ENCODE measurements at places on chromosomes 5 and 9.

DNA sequence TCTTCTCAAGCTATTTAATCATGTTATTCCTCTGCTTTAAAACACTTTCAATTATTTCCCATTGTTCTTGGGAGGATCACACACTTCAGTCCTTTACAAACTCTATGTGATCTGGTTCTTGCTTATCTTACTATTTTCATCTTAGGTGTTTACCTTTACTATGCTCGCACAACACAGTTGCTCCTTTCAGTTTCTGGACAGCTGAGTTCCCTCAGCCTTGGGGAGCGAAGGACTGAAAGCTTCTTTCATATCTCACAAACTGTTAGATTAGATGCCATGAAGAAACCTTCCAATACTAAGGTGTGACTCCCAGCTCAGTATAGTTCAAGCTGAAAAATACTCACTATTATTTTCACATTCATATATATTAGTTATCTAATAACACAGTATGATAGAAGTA lies 117.9 kb downstream of the CDC42SE2 start:
- DNase-seq = no peak

- no peak for DNase-seq
Measured at GRCh38 chr5:153168241-153168640, 322.2 kb upstream of the GRIA1 start.

GRCh38 chr9:123268199-123268464 lies 254 bp downstream of the STRBP start:
- peak; percentile 34 for DNase-seq

GRCh38 chr9:75918154-75918553 lies 27.7 kb downstream of the PCSK5 start:
- no peak for DNase-seq

DNA sequence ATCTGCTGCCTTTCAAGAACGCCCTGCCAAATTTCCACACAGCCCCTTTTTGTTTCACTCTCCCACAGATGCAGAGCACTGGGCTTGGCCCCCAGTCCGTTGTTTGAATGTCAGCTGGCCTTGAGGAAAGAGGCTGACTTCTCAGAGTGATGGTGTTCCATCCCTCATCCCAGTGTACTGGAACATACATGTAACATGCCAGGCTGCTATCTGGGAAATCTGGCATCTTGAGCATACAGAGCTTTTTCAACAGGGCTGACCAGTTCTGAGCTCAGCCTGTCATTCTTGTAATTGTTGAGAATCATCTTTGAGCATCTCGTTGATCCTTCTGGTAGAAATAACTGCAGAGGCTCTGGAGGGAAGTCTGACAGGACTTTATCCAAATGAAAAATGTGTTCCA lies 2.8 kb downstream of the GALNT10 start:
- no peak for DNase-seq

- no peak for DNase-seq
Measured at GRCh38 chr5:168031614-168032013, 259.8 kb upstream of the WWC1 start.

DNA sequence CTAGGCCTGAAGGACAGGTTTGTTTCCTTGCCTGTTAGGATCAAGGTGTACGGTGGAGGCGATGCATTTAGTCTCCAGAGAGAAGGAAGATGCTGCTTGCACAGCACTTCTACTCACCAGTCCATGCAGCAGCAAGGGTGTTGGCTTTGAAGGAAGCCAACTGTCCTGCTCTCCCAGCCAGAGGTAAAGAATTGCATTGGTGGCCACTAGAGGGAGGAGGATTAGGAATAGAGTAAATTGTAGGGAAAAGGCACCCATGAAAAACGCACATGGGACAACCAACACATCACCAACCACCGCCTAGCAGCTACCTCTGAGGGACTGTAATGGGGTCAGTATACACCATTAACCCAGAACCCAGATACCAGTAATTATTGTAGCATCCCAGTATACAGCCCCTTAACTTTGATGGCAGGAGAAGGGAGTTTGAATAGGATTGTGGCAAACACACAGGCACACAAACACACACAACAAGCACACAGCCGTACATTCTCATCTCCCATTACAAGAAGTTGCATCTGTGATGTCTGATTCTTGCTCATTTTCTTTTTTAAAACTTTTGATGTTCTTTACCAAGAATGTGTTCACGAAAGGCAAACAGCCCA lies 267.7 kb downstream of the ADAMTS6 start:
- DNase-seq = no peak

GRCh38 chr9:37156781-37157356 lies 36.5 kb downstream of the ZCCHC7 start:
- peak; percentile 9 for DNase-seq

DNA sequence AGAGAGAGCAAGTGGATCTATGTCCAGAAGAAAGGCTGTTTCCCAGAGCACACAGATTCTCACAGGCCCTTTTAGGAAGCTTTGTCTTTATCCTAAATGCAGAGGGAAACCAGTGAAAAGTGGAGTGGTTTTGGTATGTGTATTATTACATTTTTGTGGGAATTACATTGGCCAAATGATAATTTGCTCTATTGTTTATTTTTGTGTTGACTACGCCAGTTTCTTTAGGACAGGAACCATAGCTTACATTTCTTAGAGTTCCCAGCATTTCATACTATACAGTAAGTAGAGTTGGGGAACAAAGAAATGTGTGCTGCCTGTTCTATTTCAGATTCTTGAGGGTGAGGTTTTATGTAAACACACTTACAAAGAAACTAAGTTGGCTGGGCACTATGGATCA lies 29.4 kb upstream of the SPATA31D4 start:
- DNase-seq = no peak

GRCh38 chr5:14284392-14285148 lies 141.4 kb downstream of the TRIO start:
- no peak for DNase-seq

- no peak for DNase-seq
Measured at GRCh38 chr5:157941616-157942015, 82.7 kb upstream of the CLINT1 start.

- no peak for DNase-seq
Measured at GRCh38 chr9:27413511-27414219, 110.4 kb upstream of the IFNK start.

- no peak for DNase-seq
Measured at GRCh38 chr5:151378616-151379015, 31.3 kb upstream of the SLC36A2 start.

DNA sequence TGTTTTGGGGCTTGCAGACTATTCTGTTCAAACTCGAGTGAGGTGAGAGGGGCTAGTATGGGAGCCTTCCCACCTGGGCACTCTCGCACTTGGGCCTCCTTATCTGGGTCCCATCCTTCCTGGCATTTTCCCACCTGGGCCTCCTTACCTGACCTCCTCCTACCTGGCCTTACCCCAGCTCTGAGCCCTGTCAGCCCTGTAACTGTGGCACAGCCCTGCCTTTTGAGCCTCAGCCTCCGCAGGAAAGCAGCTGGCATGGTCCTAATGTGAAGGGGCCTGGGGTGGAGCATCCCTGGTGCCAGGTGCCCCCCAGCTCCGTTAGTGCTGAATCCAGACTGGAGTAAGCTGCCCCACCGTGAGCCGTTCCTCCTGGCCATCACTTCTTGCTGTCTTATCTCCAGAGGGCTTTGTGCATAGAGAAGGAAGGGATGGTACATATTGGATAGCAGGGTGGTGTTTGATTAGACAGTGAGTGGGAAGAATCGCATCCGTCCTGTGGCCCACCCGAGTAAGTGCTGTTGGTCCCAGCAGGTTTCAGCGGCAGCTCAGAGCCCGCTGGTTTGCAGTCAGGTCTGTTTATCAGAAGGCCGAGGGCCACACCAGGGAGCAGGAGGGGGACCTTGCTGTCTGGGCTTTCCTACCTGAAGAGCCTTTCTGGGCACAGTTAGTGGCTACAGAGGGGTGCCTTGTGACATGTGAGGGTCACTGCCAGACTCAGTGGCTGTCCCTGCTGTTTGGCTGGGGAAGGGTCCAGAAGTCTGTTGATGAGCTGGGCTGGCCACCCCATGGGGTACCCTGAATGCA lies 76.5 kb downstream of the WNK2 start:
- DNase-seq = no peak

- no peak for DNase-seq
Measured at GRCh38 chr5:155952486-155953089, 374.4 kb upstream of the SGCD start.

DNA sequence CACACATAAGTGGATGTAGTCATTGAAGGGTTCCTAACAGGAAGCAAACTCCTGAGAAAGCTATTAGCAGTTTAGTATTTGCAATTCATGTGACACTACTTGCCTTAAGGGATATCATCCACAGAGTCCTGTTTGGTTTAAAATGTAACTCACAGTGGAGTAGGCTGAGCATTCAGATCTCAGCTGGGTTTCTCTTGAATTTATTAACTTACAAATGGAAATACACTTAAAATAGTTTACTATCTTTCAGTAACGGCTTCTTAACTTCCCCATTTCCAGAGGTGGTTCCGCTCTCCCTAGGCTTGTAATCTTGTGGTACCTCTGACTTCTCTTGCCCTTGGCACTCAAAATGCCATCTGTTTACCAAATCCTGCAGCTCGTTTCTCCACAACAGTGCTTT lies 660.7 kb upstream of the ADAMTS16 start:
- no peak for DNase-seq

GRCh38 chr5:137071931-137072330 lies 427.2 kb downstream of the SPOCK1 start:
- no peak for DNase-seq

DNA sequence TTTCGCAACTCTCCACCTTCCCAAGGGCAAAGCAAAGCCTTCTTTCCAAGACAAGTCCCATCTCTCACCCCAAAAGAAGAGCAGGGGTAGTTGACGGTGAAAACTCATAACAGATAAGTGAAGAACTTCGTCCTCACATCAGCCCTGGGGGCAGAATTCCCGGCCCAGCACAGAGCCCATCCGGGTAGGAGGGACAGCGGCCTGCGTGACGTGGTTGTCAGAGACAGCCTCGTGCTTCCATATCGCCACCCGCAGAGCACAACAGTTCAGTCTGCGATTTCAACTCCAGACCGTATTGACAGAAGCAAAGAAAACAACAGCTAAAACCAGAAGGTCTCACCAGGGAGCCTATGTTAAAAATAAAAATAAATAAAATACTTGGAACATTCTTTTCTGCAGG lies 273.2 kb downstream of the SYK start:
- DNase-seq = no peak

DNA sequence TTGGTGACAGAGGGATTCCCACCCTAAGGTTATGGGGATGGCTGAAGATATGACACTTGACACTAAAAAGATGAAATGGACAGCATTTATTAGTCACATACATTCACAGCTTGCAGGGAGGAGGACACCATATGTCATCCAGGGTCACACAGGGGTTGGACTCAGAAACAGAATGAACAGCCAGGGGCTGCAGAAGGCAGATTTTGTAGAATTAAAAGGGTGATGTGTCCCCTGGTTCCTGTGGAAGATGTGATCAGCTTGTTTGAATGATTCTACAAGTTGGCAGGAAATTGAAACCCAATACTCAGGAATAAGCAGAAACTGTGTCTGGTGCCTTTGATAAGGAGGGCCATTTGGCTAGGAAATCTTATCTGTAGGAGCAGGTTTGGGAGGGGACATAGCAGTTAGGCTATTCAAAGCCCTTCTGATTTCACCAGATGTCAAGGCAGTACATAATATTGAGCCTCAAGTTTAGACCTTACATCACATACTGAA lies 102.3 kb upstream of the GRIN3A start:
- no peak for DNase-seq

DNA sequence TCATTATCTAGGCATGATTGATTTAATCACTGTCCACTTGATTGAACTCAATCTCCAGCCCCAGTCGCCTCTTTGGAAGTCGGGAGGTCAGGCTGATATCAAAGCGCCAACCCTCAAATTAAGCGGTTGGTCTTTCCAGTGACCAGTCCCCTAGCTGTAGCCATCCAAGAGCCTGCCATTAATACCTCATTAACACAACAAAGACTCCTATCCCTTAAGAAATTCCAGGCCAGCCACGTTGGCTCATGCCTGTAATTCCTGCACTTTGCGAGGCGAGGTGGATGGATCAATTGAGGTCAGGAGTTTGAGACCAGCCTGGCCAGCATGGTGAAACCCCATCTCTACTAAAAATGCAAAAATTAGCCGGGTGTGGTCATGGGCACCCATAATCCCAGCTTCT lies 27.4 kb upstream of the GCNT1 start:
- no peak for DNase-seq

DNA sequence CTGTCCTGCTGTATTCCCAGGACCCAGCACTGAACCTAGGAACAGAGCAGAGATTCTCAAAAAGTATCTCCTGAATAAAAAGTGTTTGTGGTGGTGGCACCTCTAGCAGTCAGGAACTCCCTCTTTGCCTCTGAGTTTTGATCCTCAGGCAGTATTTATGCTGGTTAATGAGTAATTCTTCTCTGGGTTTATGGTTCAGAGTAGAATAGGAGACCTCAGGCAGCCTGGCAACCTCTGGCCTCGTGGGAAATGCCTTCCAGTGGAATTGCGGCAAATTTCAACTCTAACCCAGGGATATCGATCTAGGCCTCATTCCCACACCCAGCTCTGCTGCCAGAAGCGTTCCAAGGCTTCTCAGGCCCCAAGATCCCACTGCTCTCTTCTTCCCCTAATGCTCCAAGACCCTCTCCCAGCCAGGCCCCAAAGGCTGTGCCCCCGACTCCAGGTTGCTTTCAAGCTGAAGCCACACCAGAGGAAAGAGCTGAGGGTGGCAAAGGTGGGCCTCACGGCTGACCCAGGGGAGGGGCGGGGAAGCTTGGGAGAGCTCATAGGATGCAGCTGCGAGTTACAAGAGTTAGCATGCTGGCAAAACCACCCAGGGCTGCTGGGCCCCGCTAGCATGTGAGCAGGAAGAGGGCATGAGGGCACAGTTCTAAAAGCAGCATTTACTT lies 10.9 kb upstream of the HDHD3 start:
- DNase-seq = no peak

DNA sequence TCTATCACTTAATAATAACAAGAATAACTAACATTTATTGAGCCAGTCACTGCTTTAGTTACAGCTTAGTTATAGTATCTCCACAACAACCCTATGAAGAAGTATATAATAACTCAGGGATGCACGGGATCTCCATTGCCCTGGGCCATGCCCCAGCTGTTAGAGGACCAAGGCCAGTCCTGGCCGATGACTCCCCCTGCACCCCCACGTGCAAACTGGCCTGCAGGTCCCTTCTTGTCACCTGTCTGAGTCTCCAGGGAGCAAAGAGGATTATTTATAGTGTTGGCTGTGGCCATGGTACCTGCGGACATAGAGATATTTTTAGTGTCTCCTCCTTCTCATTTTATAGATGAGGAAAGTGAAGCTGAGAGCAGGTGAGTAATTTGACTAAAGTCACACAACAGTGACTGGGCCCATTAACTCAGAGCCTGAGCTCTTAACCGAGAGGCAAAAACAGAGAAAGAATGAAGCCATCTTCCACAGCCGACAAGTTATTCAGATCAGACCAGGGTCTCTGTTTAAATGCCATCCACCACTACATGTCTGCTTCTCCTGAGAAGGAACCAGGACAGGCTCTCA lies 94.4 kb downstream of the TMEM215 start:
- DNase-seq = no peak

GRCh38 chr5:169805937-169806700 lies 169.0 kb downstream of the DOCK2 start:
- no peak for DNase-seq

GRCh38 chr5:154813736-154814135 lies 36.7 kb downstream of the FAXDC2 start:
- DNase-seq = no peak
